ENCODE measurements at places on chromosomes 6 and 20.

DNA sequence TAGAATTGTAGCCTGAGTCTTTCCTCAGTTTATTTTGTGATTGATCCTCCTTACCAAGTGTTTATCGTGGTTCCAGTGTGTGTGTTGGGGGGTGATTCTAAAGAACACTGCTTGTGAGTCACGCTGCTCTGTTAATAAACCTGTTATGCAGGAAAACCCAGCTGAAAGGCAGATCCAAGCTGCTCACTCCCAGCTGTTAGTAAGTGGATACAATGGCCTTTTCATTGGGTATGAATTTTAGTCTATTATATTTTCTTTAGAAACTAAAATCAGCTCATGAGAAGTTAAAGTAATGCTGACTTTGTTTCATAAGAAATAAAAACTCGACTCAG, 12.2 kb upstream of the DSTN start:
- no peak for DNase-seq

DNA sequence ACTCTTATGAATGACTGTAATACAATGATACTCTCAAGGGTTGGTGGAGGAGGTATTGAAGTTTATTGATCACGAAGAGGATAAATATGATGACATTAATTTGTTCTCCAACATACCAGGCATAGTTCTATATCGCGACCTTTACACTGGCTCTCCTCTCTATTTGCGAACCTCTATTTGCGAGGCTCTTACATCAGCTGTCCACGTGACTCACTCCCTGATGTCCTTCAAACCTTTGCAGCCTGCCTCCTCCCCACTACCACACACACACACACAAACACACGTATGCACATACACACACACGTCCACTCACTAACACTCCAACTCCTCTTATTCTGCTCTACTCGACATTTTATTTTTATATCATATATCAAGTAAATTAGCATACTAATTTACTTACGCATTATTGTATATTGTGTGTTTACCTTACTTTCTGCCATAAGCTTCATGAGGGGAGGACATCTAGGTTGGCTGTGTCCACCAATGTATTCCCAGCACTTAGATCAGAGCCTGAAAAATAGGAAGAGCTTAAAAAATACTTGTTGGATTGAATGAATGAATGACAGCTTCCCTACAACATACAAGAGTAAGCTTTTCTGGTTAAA, 53.3 kb upstream of the TNFRSF21 start:
- no peak for DNase-seq

DNA sequence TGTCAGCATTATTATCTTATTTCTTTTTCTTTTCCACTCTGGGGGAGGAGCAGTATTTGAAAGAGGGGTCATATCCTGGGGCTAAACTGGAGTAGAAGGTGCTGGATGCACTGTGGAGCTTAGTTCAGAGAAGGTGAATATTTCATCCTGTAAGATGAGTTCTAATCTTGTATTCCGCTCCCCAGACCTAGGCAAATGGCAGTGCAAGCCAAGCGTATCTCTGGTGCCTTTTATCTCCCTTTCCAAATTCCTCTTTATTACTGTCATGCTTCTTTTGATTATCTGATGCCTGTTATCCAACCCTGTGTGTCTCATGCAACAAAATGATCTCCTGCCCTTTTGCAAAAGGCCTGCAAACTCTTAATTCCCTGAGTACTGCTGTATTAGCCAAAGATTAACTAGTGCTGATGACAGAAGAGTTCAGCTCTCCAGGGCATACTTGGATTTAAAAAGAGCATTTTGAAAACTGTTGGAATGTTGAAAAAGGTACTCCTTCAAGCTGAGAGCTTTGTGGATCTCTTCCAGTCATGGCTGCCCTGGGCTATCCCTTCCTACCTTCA, 138.0 kb downstream of the CARMIL1 start:
- no peak for DNase-seq

- DNase-seq, result no peak
Measured at GRCh38 chr6:111788379-111789276, 84.6 kb downstream of the FYN start.

- DNase-seq, result no peak
Measured at GRCh38 chr6:26122402-26122792, 35.2 kb downstream of the HFE start.

DNA sequence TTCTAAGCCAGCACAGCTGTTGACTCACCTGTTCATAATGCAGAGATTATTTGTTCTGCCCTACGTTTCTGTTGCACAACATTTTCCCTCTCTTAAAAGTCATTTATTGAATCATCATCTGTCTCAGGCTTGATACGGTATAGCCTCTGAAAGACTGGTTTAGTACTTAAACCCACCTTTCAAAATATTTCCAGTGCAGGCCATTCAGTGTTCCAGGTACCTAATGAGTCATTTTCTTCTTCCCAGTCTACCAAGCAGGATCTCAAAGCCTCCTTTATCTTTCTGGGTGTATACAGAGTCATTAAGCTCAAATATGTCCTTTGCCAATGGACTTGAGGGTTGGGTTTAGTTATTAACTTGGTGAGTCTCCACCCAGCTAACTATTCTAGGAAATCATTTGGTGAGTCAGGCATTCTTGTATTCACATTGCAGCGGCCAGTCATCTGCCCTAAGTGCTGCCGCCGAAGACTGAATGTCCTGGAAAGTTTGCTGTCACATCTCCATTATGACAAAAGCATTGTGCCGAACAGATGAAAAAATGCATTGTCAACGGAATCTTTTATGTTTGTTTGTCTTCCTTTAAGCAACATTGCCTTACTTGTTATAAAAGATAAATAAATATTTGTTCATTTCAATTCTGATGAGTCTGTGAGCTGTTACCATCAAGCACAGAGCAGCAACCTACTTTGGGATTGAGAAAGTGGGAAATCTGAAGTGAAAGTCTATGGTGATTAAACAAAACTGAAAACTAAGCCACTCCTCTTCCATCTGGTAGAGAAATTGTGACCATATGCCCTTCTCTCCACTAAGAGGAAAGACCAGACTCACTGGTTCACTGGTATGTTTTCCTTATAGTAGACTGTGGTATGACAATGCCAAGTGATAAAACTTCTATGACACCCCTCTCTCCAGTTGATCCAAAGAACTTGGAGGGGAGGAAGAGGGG, 14.3 kb upstream of the FAM135A start:
- DNase-seq, result no peak

Data from MV-4-11 (cell line).